ENCODE measurements at places on chromosomes 12 and 14. TPM values are rescaled to one million over a fixed set of nuclear protein-coding genes. Genes with fewer than 3 reads are reported as not detected.
A peak's percentile ranks its signal among the peaks of the same experiment; 100 is the strongest.

Gene GNB3
- polyA plus RNA-seq, result not detected

GRCh38 chr12:101700299-101700820 lies 2.9 kb downstream of the CHPT1 start:
- H3K4me1 ChIP-seq, result peaks cover 73% of the 10 kb centered on the region
- H3K27ac ChIP-seq, result peak overlapping the region; percentile 97
- no peaks in the 10 kb centered on the region for H3K36me3 ChIP-seq
- H3K27me3 ChIP-seq, result no peaks in the 10 kb centered on the region
- H3K4me3 ChIP-seq, result peak overlapping the region; percentile 97

DNA sequence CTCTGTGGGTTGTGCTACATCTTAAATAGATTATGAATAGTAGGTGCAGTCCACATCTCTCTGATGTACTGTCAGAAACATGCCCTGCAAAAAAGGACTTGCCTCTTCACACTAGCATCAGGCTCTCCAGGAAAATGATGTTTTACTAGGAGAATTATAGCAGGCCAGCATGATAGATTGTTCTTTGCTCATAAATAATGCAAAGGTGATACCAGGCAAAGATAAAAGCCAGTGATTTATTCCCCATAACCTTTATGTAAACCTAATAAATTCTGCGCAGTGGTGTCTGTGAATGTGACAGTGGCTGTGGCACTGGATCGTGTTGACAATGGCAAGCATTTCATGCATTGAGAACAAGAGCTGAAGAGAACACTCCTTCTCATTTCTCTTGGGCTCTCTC lies 646.5 kb upstream of the SEL1L start:
- no peak for DNase-seq
- H3K4me1 ChIP-seq, result no peaks in the 10 kb centered on the region
- H3K4me3 ChIP-seq, result no peak overlapping the region

Gene MGAT4C
- polyA plus RNA-seq, result not detected

- peaks cover 23% of the 10 kb centered on the region for H3K4me1 ChIP-seq
- H3K27me3 ChIP-seq, result no peaks in the 10 kb centered on the region
- no peak for DNase-seq
- H3K4me3 ChIP-seq, result peak overlapping the region; percentile 82
These were observed 14.8 kb upstream of the RIC8B start for GRCh38 chr12:106759526-106760183.

Gene HNRNPA1
- polyA plus RNA-seq, result 789 TPM

Gene CCDC60
- not detected for polyA plus RNA-seq

Gene TAS2R9
- not detected for polyA plus RNA-seq

Gene CLECL1
- 34.0 TPM for polyA plus RNA-seq

DNA sequence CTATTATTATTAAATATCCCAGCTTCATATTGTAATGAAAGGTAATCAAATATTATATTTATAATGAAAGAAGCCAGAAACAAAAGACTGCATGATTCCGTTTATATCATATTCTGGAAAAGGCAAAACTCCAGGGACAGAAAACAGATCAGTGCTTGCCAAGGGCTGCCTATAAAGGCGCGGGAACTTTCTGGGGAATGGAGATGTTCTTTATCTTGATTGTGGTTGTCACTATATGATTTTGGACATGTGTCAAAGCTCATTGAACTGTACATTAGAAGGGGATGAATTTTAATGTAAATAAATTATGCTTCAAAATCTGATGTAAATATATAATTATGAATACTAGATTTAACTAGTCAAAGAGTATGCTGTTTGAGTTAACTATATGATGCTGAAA lies 115.4 kb upstream of the KRAS start:
- no peak for DNase-seq
- no peaks in the 10 kb centered on the region for H3K36me3 ChIP-seq
- H3K4me1 ChIP-seq, result peaks cover 6% of the 10 kb centered on the region
- no peak overlapping the region for H3K4me3 ChIP-seq
- no peaks in the 10 kb centered on the region for H3K27me3 ChIP-seq
- no peak overlapping the region for H3K27ac ChIP-seq
